GM23248 (cell line): ENCODE measurements at places on chromosomes 5 and 9. TPM values are rescaled to one million over a fixed set of nuclear protein-coding genes. Genes with fewer than 3 reads are reported as not detected.

Gene ADAMTS13
- total RNA-seq, result 2.1 and 2.2 TPM in 2 replicates

Gene SPATA31C1
- not detected in 2 replicates for total RNA-seq

Gene NFIL3
- total RNA-seq, result 10.6 and 11.3 TPM in 2 replicates

DNA sequence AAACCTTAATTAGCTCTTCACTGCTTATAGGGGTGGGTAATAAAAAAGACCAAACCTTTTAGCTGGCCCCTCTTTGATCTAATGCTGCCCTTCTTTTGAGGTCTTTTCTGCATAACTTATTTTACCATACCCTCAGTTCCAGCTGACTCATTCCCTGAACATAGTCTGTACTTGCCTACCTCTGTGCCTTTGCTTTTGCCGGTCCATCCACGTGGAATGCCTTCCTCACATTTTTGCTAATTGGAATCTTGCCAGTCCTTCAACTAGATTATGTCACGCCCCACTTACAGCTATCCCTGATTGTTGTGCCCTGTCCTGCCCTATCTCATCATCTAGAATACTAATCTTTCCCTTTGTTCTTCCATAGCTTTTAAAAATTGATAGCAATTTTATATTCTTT lies 44.2 kb downstream of the FAF2 start:
- DNase-seq, result peak; percentile 17

Gene PCDHGB4
- 6.8 and 7.6 TPM in 2 replicates for total RNA-seq

- DNase-seq, result no peak
Observed at GRCh38 chr9:106757514-106757913, 105.5 kb upstream of the ZNF462 start.

Gene CYLC2
- total RNA-seq, result not detected in 2 replicates

Gene ZNF608
- total RNA-seq, result 2.1 and 2.4 TPM in 2 replicates

Gene TRAF1
- 0.38 and 0.54 TPM in 2 replicates for total RNA-seq

Gene PDE8B
- total RNA-seq, result not detected in 2 replicates

DNA sequence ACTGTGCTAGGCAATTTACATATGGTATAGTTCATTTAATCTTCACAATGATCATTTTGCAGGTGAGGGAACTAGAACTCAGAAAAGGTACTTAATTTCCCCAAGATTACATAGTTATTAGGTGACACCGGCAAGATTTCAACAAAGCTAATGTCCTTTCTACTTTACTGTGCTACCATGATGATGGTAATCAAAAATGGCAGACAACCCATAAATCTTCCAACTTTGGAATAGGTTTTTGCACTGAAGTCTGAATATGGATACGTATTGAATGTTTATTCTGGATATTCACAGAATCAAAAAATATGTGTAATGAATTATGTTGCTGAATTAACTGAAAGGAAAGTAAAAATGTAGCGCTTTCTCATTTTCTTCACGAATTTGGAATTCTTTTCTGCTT lies 13.8 kb downstream of the PDCD1LG2 start:
- no peak for DNase-seq

DNA sequence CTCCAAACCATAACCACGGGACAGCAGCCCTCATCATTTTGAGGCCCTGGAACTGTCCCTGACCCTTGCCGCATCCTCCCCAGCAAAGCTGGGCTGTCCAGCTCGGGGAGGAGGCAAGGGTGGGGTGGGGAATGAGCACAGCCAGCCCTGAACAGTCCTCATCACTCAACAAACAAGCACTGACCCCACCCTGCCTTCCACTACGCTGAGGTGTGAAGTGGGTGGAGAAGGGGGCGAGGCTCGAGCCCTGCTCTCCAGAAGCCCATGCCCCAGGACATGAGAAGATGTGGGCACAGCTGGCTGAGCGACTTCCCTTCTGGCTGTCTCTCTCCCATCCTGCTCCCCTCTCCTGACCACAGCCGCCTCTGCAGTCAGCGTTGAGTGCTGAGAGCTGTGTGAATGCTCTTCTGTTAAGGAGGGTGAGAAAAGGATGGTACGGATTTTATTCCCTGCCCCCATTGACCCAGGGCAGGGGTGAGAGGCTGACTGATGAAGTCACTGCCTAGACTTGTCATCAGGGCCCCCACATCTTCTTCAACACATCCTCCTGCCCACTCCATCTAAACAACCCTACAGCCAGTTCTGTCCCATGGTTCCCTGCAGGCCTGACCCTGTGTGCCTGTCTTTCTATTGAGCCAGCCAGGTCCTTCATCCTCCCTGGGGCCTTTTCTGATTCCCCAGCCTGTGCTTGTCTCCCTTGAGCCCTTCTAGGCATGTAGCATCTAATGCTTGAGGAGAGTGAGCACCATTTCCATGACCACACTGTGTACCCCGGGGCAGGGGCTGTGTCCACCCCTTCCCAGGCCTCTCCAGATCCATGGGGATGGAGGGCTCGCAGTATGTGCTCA lies 276.0 kb downstream of the FSTL4 start:
- no peak for DNase-seq

DNA sequence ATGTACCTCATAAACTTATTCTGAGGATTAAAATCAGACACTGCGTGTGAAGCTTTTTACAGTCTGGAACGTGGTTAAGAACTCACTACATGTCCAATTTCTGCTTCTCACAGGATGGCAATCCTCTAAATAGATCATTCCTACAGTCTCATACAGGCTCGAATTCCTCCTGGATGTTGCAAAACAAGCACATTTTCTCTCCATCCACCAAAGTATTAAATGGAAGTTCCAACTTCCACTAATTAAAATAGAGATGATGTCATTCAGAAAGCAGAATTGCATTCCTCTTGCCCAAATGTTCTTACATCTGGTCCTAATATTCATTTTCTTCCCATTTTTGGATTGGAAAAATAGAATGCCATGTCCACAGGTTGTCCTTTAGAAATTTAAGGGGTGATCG lies 145.5 kb upstream of the PCA3 start:
- peak; percentile 71 for DNase-seq

Gene PCSK1
- 0.13 and 0.86 TPM in 2 replicates for total RNA-seq

Gene CTSV
- not detected in 2 replicates for total RNA-seq

Gene DDX41
- 78.5 and 117 TPM in 2 replicates for total RNA-seq

GRCh38 chr5:172321593-172321992 lies 38.0 kb upstream of the UBTD2 start:
- DNase-seq, result no peak

GRCh38 chr5:154755361-154756008 lies at the start of gene LARP1:
TSS of gene LARP1 (plus strand) at chr5:154755377. CDS start at chr5:154755758, 381 bp downstream.
- peak; percentile 67 for DNase-seq

DNA sequence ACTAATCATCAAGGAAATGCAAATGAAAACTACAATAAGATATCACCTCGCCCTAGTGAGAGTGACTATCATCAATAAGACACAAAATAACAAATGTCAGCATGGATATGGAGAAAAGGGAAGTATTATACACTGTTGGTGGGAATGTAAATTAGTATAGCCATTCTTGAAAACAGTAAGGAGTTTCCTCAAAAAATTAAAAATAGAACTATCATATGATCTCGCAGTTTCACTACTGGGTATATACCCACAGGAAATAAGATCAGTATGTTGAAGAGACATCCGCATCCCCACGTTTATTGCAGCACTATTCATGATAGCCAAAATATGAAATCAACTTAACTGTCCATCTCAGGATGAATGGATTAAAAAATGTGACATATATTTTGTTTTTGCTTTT lies 31.6 kb upstream of the STK32A start:
- DNase-seq, result no peak

Gene FOXD4L5
- not detected in 2 replicates for total RNA-seq

Gene LCN2
- total RNA-seq, result not detected in 2 replicates

DNA sequence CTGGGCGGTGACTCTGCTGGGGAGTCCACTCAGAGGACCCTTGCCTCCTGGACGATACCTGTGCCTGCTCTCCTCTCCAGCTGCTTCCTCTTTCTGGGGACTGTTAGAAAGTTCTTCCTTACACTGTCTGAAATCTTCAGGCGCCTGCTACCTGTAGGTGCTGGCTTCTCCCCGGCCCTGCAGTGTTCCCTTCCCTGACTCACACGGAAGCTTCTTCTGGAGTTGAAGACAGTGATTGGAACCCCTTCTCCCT lies 562 bp downstream of the GSN start:
- peak; percentile 58 for DNase-seq

DNA sequence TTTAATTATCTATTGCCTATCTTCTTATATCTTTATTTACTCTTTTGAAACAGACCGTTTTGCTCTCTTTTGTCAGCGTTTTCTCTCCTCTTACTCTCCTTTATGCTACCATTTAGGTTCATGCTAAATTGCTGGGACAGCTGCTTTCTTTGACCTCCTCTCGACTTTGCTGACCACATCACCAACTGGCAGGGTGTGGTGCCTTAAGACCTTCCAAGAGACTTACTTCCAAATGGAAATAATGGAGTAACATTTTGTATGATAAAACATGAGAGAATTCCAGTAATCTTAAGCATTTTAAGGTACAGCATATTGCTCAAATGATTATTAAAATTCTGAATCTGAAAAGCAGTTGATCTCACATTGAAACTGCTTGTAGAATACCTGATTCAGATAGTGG lies 71.5 kb upstream of the MEF2C start:
- peak; percentile 26 for DNase-seq

Gene NTRK2
- not detected in 2 replicates for total RNA-seq

Gene SH3TC2
- 1.1 and 1.5 TPM in 2 replicates for total RNA-seq

GRCh38 chr5:141812512-141812911 lies 65.7 kb downstream of the PCDH1 start:
- DNase-seq, result no peak

- DNase-seq, result peak; percentile 57
Observed at GRCh38 chr5:37771203-37771611, 68.6 kb downstream of the GDNF start.

- DNase-seq, result no peak
Observed at GRCh38 chr5:133611357-133612248, 738 bp downstream of the FSTL4 start.

Gene ENTPD8
- total RNA-seq, result not detected in 2 replicates

DNA sequence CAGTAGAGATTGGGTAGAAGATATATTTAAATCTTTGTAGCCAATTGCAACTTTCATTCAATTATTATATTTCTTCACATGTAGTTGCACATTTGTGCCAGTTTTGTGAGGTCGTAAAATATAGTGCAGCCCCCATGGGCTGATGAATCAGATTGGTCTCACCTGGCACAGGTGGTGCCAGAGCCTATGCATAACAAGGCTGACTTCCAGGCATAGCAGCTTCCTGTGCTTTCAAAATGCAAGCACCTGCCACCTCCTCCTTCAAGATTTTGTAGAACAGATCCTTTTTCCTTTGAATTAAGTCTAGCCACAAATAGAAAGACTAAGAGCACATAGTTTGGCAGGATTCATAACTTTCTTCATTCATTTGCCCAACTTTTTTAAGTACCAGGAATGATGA lies 87.1 kb downstream of the STARD4 start:
- no peak for DNase-seq

Gene ANKRD33B
- total RNA-seq, result 1.5 and 2.4 TPM in 2 replicates

DNA sequence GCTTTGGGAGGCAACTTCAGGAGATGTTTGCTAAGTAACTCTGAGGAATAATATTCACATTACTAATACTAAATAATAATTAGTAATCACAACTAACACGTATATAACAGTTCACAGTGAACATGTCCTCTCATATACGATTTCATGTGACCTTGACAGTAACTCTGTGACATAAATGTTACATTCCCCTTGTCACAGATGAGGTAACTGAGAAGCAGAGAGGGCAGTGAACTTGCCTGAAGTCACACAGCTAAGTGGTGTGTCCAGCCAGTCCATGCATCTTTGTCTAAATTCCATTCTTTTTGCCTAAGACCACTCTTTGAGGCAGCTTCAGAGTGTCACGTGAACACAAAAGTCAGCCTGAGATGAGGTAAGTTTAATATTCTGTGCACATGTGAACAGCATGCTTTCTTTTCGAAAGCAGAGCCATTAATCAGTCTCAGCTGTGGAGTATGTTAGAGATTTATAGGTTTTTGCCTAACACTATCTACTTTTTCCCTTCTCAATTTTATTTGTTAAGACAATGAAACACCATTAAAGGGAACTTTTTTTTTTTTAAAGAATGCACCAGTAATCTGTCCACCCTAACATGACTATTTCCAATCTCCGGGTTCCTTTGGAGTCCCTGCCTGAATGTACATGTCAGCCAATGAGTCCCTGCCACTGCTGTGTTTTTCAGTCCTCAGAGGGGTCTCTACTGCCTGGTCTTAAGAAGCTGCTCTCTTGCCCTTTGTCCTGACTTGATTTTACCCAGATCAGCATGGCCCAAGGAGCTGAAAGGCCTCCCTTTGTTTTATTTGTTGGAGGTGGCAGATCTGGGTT lies 43.5 kb downstream of the SH3PXD2B start:
- peak; percentile 71 for DNase-seq

DNA sequence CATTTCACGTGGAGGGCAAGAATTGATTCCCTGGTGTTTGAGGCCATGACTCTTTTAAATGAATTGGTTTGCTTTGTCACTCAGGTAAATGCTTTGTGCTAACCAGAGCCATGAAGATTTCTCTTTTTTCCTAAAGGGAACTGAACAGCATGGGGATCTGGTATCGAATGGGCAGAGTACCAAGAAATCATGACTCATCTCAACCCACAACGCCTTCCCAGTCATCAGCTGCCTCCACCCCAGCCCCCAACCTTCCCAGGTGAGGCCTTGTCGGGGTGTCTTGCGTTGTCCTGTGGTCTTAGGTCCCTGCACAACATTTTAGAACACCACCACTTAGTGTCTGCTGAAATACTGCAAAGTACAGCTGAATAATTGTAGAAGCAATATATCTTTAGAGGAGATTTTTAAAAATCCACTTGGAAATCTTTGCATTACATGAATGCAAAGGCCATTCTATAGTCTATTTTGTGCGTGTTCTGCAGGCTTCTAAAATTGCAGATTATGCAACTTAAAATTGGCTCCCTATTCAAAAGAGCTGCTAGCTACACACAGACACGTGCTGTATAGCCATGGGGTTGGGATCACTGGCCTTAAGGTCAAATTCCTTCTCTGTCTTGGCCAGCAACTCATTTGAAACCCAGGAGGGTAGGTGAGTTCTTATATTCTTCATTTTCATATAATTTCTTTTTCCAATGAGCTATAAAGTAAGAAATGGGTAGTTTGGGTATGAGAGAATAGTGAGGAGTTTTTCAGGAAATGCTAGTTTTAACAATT lies 69.0 kb downstream of the MVB12B start:
- DNase-seq, result peak; percentile 54

DNA sequence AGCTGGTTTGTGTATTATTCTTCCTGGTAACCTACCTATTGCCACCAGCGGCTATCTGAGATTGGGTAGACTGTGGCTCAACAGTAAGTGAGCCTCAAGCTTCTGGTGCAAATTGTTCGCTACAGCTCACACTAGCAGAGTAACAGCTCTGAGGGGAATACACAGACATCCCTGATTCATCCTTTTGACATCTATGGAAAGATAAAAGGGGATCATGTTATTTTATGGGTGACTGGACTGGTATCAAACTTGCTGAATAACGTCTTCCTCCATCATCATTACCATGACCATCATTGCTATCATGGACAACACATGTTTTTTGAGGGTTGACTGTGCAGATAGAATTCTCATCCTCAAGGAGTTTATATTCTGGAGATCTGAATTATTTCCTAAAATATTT lies 129.6 kb downstream of the PIK3R1 start:
- DNase-seq, result peak; percentile 18

Gene PHF24
- total RNA-seq, result 0.25 TPM in 1 of 2 replicates, not detected in the other
